ENCODE measurements at places on chromosomes 4 and X.
A peak's percentile ranks its signal among the peaks of the same experiment; 100 is the strongest.

DNA sequence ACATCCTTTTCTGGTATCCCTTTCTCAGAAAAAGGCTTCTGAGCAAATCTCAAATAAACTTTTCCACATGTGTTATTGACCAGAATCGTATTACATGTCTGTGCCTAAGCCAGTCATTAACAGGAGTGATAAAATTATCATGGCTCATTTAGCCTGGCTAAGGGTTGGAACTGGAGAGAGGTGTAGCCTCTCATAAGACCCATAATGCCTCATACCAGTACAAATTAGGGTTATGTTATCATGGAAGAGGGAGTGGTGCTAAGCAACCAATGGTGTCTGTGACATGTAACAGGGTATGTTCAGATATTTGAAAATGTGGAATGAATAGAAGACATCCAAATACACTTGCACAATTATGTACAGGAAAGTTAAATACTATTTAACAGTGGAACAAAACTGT lies 99.6 kb upstream of the CCDC160 start:
- no peak for DNase-seq

DNA sequence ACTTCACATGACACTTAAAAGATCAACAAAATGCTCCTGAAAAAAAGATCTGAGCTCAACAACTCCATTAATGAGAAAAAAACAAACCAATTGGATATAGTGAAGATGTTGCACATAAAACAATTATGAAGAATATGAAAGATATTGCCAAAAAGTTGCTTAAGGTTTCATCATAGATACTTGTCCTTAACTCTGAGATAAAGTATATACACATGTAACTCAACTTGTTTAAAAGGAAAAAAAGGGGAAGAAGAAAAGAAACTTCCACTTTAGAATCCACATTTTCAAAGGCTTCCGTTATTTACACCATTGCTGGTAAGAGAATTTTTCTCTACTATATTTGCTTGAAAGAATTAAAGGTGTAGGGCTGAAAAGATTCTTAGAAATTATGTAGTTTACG lies 2.7 kb downstream of the AFAP1 start:
- DNase-seq: no peak

- no peak for DNase-seq
Observed at GRCh38 chr4:27154706-27155105, 294.1 kb downstream of the STIM2 start.

- no peak for DNase-seq
Observed at GRCh38 chrX:13223868-13224567, 95.8 kb downstream of the ATXN3L start.

DNA sequence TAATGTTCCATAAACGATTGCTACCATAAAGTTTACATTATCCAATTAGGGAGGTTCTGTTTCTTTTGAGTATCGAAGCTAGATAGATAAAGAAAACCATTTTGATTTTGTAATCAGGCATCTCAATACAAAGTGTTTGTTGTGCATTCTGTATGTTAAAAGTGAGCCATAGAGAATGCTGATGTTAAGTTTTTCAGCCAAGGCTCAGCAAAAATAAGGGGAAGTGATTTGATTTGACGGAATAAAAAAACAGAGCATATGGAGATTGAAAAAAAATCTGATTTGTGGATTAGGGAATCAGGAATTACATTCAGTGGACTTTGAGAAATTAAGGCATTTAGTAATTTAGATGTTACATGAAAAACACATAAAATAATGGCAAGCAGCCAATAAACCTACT lies 314.8 kb downstream of the PPP3CA start:
- DNase-seq: no peak

DNA sequence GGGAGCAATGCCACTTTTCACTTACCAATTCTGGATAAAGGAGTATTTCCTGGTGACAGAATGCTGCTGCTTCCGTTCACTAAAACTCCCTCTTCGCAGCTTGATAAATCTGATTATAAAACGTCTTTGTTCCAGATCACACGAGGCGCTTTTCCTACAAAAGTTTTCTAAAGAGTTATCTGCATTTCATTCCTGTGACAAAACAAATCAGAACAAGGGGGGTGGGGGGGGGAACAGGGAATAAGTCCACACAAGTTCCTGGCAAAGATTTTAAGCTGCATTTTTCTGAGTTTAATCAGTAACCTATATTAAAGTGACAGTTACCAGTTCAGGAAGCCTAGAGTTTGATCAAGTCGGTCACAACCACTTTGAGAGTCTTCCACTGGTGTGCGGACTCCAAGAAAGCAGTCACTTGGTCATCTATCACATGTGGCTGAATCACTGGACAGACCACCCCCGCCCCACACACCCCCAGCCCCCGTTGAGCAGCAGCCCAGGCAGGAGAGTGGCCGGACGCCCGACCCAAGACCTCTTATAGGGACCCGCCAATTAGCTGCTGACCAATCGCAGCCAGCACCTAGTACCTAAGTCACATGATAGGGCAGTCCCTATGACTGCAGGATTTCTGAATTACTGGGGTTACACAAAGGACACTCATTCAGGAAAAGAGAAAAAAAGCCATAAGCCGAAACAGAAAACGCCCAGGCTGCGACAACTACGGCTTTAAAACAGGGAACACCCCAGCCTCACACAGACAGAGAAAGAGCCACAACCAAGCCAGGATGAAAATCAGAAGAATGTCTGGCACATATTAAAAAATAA lies 569.3 kb upstream of the DIPK2B start:
- peak; percentile 82 for DNase-seq

Data from CD4-positive, alpha-beta T cell treated with Interferon gamma for 1 hour (primary cell).